ENCODE measurements at places on chromosomes 3 and 15.

DNA sequence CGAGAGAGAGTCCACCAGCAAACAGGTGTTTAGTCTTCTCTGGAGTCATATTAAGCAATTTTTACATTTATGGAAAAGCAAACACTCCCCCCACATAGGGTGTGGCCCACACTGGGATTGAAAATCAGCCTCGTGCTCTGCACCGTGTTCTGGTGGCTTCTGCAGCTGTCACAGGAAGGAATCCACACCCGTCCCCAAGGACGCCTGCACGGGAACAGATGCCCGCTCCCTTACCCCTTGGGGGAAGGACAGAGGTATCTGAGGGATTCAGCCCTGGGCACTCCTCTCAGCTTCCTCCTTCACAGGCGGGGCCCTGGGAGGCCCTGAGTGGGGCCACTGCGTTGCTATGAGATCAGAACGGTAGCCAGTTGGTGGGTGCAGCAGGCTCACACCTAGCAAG, 27.8 kb downstream of the LIPC start:
- DNase-seq = no peak

GRCh38 chr15:35624881-35625280, 78.9 kb upstream of the DPH6 start:
- DNase-seq = no peak

- DNase-seq = peak; percentile 74
Measured at GRCh38 chr15:59892985-59893384, 111.1 kb upstream of the FOXB1 start.

GRCh38 chr15:38320181-38320580, 67.5 kb downstream of the SPRED1 start:
- DNase-seq = no peak

DNA sequence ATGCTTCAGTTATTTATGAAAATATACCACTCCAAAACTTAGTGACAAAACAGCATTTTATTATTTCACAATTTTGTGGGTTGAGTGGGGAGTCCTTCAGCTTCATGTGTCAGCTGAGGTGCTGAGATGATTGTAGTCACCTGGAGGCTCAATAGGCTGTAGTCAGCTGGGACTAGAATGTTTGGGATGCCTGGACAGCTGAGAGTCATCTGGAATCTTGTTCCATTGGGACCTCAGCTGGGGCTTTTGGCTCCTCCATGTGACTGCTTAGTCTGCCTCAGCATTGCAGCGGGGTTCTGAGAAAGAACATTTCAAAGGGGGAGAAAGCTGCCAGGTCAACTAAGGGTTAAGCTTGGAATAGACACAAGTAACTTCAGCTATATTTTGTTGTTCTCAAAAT, 13.4 kb downstream of the STT3B start:
- no peak for DNase-seq

All from kidney (tissue), 22 donors.